ENCODE measurements at places on chromosomes 5 and 9.

DNA sequence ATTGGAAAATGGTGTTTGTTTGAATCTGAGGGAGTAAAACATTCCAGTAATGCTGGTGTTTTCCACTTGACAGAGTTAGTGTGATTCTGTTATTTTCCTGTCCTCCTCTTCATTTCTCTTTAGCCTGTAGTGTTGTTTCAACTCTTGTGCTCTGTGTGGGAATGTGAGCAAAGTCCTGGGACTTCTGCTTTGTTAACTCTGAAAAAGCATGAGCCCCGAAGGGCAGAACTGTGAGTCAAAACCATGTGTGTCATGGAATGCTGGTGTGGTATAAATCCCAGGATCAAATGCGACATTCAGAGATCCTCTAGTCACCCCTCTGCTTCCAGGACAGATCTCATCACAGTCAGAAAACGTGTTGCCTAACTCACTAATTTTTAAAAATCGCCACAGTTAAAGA is 8.9 kb downstream of the F2R start:
- DNase-seq: no peak

DNA sequence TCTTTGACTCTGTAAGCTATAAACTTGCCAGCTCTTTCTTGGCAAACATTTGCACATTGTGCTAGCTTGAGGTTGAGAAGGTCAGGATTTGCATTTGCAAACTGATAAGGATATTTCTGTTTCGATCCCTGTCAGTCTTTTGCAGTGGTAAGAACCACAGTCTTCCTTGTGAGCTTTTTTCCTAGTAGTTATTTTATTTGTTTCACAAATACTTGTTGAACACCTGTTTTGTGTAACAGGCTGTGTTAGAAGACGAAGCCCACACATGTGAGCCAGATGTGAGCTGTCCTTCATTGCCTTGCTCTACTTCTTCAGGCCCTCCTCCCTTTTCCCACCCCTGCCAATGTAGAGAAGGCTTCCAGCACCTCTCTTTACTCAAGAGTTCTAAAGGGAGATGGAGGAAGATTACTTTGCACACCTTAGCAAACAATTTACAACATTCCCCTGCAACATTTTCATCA is 327.0 kb upstream of the KLF4 start:
- DNase-seq: no peak

DNA sequence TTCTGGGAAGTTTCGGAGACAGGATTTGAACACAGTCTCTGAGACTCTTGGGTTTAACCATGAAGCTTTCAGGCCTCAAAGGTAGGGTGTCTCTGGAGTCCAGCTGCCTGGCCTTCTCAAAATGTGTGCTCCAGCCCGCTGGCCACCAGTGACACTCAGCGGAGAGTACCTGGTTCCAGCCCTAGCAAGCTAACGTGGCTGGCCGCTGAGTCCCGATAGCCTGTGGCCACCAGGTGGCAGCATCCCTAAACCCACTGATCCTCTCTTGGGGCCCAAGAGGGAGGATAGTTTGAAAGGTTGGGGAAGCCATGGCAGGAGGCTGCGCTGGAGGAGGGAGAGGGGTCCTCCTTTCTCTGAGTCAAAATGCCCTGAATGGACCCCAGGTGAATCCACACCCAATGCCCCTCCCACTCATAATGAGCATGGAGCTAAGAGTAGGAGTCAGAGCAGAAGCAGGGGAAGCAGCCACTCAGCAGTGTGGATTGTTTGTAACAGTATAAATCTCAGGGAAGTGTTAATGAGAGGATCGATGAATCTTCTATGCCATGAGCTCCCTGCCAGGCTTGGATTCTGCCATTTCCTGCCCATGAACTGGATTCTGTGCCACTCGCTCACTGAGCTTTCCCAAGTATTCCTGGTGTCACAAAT is 5.4 kb upstream of the TIFAB start:
- no peak for DNase-seq

DNA sequence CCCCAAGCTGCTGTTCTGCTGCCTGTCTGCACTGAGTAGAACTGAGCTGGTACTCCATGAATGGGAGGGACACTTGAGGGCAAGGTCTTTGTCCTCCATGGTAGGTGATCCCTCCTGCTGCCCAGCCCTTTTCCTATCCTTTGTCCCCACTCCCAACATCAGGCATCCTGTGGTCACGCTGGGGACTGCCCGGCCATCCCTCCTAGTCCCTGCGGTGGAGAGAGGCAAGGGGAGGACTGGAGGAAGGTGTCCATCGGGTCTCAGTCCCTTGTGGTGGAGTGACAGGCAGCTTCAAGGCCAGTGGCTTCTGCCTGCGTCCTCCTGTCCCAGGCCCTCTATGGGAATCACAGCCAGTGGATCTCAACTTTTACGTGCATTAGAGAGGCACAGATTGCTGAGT is 25.9 kb downstream of the ROR2 start:
- DNase-seq: no peak

DNA sequence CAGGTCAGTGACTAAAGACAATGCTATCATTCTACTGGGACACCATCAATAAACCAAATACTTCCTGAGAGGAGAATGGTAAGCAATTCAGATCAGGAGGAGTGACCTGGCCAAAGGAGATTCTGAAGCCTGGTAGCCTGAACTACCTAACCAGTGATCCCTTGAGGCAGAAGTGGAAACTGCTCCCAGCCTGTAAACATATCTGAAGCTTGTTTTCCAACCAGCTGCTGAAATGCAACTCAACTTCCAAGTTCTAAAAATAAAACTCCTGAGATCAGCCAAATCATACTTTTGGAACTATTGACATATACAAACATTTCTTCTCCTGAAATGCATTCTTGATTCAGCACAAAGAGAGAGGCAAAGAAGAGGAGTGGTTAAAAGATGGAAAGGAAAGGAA is 204.1 kb downstream of the EBF1 start:
- DNase-seq: no peak

- no peak for DNase-seq
Observed at GRCh38 chr5:143261748-143262392, 141.6 kb downstream of the NR3C1 start.

GRCh38 chr5:78317515-78317914 is 23.0 kb upstream of the AP3B1 start:
- no peak for DNase-seq

- no peak for DNase-seq
Observed at GRCh38 chr9:32737378-32737777, 46.0 kb upstream of the TMEM215 start.

- no peak for DNase-seq
Observed at GRCh38 chr5:63081402-63081801, 502.8 kb downstream of the LRRC70 start.

- no peak for DNase-seq
Observed at GRCh38 chr5:88269222-88269771, 652 bp upstream of the TMEM161B start.

GRCh38 chr9:109585796-109586195 is 87.7 kb upstream of the PTPN3 start:
- DNase-seq: no peak
